Central memory CD4-positive, alpha-beta T cell (primary cell): ENCODE measurements at places on chromosomes 11 and 22.

DNA sequence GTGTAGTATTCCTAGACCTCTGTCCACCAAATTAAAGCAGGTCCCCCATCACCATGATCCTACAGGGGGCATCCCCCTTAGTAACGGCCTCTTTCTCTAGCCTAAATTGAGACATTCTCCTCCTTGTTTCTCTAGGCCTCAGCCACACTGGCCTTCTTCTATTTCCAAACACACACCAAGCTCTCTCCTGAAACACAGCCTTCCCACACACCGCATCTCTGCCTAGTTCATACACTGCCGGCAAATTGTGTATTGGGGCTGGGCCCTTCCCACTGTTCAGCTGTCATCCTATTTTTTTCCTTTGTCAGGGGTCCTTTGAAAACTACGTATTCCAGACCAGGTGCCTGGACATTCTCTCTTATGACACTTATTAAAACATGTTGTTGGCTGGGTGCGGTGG is 11.5 kb upstream of the VPREB1 start:
- DNase-seq = no peak

DNA sequence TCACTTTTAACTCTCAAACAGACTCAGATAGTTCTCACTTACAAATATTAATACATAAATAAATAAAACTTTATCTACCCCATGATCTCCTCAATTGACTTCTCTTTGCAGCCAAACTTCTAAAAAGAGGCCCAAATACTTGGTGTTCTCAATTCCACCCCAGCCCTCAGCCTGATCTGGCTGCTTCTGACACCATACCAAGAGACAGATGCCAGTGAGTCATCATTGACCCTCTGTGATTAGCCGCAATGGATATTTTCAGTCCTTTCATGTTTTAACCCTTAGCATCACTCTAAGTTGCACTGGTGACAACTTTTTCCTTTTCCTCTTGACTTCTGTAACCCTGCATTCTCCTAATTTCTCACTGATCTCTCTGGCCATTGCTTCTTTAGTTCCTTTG is 184.1 kb upstream of the ARHGAP20 start:
- no peak for DNase-seq

DNA sequence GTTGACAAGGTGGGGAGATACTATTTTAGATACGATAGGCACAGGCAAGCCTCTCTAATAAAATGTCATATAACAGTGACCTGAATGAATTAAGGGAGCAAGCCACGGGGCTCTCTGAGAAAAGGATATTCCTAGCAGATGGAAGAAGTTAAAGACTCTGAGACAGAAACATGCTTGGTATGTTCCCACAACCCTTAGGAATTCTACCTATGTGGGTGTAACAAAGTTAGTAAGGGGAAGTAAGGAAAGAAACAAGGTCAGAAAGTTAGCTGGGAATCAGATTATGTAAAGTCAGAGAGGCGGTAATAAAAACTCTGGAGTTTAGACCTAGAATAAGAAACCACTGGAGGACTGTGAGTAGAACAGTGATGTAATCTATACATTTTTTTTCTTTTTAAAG is 59.7 kb upstream of the GDPD4 start:
- no peak for DNase-seq

- no peak for DNase-seq
These were observed 84.0 kb upstream of the RCN1 start for GRCh38 chr11:32006799-32007388.

- DNase-seq = no peak
These were observed 72.6 kb upstream of the GDPD4 start for GRCh38 chr11:77374108-77374507.

GRCh38 chr11:11985954-11986949 is 22.2 kb downstream of the DKK3 start:
- no peak for DNase-seq

DNA sequence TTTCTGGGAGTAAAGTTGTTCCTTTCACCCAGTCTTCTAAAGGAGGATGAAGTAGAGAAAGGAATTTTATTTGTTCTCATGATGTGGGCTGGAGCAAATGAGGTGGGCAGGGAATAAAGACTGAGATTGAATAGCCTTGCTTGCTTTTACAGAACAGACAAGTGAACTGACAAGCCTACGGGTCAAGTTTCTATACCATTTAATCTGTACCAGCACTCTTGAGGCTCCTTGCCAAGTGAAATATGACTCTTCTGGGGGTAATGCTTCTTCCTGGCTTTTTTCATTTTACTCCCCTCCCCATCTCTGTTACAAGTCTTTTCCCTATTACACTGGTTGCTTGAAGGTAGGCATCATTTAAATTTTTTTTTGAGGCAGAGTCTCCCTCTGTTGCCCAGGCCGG is 54.8 kb downstream of the CSTPP1 start:
- no peak for DNase-seq

GRCh38 chr22:44846726-44847275 is 94.4 kb downstream of the ARHGAP8 start:
- DNase-seq = no peak

- no peak for DNase-seq
These were observed 21.4 kb downstream of the UVRAG start for GRCh38 chr11:75836417-75836816.
